ENCODE measurements at places on chromosomes 12 and 14.

- DNase-seq = no peak
Measured at GRCh38 chr12:52670961-52671360, 9.2 kb downstream of the KRT1 start.

- no peak for DNase-seq
Measured at GRCh38 chr12:115294453-115295133, 610.6 kb upstream of the TBX3 start.

DNA sequence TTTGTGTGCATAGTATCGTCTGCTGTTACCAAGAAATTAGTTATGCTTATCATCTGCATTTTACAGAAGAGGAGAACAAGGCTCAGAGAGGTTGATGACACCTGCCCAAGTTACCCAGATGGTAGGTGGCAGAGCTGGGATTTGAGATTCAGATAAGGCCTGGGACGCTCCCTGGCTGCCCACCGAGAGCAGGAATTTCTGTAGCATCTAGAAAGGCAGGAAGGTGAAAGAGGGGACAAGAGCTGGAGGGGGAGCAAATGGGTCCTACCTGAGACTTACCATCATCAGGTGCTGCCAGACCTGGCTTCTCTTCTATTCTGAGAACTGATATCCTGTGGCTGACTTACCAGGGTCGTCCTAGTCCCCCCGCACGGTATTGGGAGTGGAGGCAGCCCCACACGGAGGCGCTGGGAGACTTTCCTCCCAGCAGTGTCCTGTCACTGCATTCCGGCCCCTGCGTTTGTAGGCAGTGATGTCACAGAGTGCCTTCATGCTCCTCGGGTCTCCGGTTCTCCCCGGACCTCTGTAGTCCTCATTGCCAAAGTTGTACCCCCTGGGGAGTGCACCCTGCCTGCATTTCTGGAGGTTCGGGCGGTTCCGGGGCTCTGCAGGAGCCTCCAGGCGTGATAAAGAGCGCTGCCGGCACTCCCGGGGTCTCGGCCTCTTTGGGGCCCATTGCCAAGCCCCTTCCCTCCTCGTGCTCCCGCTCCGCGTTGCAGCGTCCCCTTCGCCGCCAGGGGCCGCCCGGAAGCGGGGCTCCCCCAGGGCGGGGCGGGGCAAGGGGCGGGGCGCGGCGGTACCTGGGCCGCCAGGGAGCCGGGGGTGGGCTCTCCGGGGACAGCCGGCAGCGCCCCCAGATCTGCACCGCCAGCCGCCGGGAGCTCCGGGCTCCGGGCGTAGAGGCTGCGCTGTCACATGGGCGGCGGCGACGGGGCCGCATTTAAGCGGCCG lies at the start of gene CABP1:
Gene CABP1 (plus strand): TSS at position 856 of the 951 bp plus-strand sequence. CDS start 60 bp downstream, at position 916.
- DNase-seq = no peak

DNA sequence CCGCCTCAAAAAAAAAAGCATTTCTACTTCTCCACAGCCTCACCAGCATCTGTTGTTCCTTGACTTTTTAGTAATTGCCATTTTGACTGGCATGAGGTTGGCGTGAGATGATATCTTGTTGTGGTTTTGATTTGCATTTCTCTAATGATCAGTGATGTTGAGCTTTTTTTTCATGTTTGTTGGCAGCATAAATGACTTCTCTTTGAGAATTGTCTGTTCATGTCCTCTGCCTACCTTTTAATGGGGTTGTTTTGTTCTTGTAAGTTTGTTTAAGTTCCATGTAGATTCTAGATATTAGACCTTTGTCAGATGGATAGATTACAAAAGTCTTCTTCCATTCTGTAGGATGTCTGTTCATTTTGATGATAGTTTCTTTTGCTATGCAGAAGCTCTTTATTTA lies 182.9 kb downstream of the FOXG1 start:
- no peak for DNase-seq

DNA sequence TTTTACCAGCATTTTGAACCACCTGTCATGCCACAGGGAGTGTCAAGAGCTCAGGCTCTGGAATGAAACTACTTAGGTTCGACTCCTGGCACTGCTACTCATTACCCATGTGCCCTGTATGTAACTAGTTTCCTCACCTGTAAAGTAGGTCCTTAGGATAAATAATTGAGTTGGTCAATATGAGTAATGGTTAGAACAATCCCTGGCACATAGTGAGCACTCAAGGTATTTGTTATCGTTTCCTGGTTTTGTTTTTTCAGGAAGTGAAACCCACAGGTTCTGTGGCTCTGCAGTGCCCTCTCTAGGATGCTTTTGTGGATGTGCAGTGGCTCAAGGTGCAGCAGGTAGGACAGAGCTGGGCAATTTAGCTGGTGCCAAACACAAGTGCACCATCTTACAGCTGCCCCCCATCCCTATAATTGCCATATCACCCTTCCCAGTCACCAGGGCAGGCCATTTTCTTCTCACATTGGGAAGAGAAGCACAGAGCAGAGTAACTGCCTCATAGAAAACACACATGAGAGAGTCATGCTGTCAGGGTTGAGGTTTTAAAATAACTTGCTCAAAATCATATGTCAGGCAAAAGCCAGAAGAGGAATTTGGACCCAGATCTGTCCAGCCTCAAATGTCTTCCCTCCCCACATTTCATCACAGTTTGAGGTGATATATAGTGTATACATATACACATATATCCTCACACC lies 297.5 kb downstream of the RPAP3 start:
- no peak for DNase-seq

- no peak for DNase-seq
Measured at GRCh38 chr14:27096091-27096490, 498.3 kb upstream of the NOVA1 start.

- DNase-seq = no peak
Measured at GRCh38 chr12:43976027-43976426, 140.1 kb downstream of the TMEM117 start.

DNA sequence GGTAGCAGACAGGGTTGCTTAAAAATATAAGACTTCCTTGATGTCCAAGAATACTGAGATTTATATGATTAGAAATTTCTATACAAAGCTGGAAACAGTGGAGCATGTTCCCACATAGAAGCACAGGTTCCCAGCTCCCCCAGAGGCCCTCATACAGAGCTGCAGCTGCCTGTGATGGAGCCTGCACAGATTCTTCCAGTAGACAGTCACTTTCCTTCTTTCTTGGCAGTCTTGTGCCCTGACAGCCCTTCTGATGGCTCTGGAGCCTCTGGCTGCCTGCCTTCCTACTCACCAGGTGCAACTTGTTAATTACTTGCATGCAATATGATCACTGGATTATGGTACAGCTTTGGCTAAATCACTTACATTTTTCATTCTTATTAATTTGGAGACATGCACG lies 44.4 kb downstream of the BICD1 start:
- DNase-seq = no peak

DNA sequence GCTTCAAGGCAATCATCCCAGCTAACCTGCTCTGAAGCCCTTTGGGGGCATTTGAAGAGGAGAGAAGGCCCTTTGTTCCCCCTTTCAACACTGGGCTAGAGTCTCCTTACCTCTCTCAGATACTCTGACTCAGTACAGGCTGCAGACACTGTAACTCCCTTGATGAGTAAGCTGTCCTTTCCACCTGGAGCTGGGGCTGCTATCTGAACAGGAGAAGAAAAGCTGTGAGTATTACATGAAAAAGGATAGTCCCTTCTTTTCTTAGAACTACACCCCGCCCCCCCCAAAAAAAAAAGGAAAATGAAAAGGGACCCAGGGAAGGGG lies 186.6 kb upstream of the PLEKHG7 start:
- no peak for DNase-seq

DNA sequence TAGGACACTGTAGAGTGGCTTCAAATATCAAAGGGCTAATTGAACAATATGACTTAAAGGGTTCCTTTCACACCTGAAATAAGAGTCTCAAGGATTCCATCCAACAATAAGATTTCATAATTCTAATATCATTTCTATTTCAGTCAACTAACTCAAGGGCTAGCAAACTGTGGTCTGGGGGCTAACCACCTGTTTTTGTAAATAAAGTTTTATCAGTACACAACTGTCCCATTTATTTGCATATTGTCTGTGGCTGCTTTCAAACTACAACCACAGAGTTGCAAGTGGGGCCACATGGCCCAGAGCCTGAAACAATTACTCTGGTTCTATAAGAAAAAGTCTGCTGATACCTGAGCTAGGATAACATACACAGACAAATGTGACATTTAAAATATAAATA lies 29.1 kb downstream of the MED13L start:
- DNase-seq = no peak

GRCh38 chr14:63241096-63241495 lies 36.9 kb downstream of the RHOJ start:
- DNase-seq = no peak

DNA sequence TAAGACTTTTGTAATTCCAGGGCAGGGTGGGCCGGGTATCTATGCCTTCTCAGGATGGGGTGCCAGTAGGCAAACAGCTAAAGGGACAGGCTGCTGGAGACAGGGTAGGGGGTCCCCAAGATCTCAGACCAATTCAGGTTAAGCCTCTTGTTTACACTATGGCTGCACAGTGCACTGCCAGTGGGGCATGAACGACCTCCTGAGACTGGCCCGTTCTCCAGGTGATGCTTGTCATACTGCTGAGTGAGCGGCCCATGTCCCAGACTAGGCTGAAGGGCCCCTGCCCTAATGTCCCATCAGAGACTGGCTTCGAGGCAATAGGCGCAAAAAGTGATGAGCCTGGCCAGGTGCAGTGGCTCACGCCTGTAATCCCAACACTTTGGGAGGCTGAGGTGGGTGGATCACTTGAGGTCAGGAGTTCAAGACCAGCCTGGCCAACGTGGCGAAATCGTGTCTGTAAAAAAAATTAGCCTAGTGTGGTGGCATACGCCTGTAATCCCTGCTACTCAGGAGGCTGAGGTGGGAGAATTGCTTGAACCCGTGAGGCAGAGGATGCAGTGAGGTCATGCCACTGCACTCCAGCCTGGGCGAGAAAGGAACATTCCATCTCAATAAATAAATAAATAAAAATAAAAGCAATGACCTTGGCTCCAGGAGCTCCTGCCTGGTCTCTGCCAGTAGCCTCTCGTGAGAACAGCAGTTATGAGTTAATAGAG lies 12.6 kb downstream of the SLC25A29 start:
- DNase-seq = no peak

- no peak for DNase-seq
Measured at GRCh38 chr12:78530100-78530765, 334.3 kb upstream of the SYT1 start.

DNA sequence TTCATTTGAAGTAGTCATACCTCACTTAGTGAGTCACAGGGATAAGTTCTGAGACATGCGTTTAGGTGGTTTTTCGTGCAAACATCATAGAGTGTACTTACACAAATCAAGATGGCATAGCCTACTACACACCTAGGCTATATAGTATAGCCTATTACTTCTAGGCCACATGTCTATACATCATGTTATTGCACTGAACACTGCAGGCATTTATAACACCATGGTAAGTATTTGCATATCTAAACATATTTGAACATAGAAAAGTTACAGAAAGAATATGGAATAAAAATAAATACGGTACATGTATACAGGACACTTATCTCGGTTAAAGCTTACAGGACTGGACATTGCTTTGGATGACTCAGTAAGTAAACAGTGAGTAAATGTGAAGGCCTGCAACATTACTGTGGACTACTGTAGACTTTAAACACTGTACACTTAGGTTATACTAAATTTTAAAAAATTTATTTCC lies 670.6 kb downstream of the SLC16A7 start:
- no peak for DNase-seq

DNA sequence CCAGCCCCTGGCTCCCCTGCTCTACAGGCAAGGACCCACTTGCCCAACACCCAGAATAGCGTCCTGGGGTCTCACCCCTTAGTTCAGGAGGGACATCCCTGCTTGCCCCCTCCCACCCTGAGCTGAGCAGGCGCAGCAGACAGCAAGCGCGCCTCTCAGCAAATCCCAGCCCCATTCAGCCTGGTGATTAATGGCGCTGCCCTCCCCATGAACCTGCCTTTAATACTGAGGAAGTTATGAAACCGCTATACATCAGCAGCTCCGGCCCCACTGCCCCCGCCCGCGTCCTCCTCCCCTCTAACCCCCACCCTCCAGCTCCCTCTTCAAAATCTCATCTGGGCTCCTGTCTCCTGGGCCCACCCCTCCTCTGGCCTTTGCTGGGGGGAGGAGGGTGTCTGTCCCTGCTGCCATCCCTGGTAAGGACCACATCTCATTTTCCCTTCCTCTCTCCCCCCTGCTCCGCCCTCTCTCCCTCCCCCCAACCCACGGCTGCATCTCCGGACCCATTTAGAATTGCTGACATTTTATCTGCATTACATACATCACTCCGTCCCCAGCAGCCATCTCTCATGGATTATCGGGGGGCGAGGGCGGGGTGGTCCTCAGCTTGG lies 7.1 kb upstream of the SMUG1 start:
- DNase-seq = no peak

GRCh38 chr12:4051596-4051995 lies 178.4 kb upstream of the PARP11 start:
- DNase-seq = no peak

DNA sequence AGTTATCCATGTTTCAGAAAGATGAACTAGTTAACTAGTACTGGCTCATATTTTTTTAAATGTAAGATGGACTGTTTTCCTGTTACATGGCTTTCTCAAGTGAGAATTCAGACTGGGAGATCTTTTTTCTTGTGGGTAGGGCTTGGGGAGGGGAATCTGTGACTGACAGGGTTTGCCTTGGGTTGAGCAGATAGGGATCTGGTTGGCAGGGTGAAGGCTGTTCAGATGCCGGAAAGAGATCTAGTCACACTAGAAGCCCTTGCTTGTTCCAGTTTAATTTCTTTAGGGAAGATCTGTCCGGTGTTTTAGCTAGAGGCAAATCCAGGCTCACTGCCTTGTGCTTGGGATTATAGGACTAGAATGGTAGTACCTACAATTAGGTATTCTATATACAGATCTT lies 63.2 kb downstream of the FBXO33 start:
- no peak for DNase-seq

GRCh38 chr12:109711596-109712461 lies 1.8 kb upstream of the FAM222A start:
- DNase-seq = no peak

- no peak for DNase-seq
Measured at GRCh38 chr12:60231303-60231702, 635.5 kb downstream of the SLC16A7 start.

DNA sequence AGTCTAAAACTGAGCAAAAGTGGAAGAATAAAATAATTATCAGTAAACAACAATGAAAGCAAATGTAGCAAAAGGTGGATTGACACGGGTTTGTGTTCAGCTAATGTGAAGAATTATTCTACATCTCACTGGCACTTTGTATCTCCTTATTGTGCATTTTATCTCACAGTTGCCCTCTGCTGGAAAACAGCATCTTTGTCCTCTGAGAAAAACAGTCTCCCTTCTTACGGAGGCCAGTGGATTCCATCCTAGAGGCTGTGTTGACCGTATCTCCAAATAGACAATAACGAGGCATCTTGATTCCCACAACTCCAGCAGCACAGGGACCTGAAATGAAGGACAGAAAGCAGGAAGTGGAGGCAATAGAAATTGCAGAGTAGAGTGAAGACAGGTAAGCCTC lies 51.3 kb upstream of the PLBD1 start:
- no peak for DNase-seq
